ENCODE measurements at places on chromosomes 5 and 9. TPM values are rescaled to one million over a fixed set of nuclear protein-coding genes. Genes with fewer than 3 reads are reported as not detected.

Gene PAEP
- not detected for total RNA-seq

Gene LRRTM2
- total RNA-seq: not detected

Gene DNAH5
- 1.4 TPM for total RNA-seq

Gene ANKRD31
- total RNA-seq: 0.55 TPM

Gene MAT2B
- 64.4 TPM for total RNA-seq

Gene NEUROG1
- total RNA-seq: not detected

Gene ZNF782
- 11.8 TPM for total RNA-seq

Gene CDHR2
- total RNA-seq: 1.6 TPM

Gene PCDHA1
- not detected for total RNA-seq

Gene HTR1A
- not detected for total RNA-seq

Gene CTSV
- total RNA-seq: 10.5 TPM

Gene DAPK1
- 228 TPM for total RNA-seq

Gene ACSL6
- total RNA-seq: 0.36 TPM

Gene MYMK
- total RNA-seq: not detected

Gene SPATA31A3
- not detected for total RNA-seq

Gene RNF145
- total RNA-seq: 62.7 TPM

Gene IZUMO3
- not detected for total RNA-seq

Gene PKD2L2
- not detected for total RNA-seq

Gene CCL27
- total RNA-seq: 0.67 TPM

Gene F2RL2
- total RNA-seq: 0.16 TPM

Gene NRG2
- total RNA-seq: 4.8 TPM

Gene GLE1
- 19.6 TPM for total RNA-seq

Gene PCDHB10
- total RNA-seq: 5.5 TPM

Gene C5orf63
- total RNA-seq: 9.1 TPM

Gene ZNF618
- total RNA-seq: 75.3 TPM

Gene MUSK
- total RNA-seq: not detected

Gene CDC20B
- not detected for total RNA-seq

Gene TLE1
- 68.7 TPM for total RNA-seq

Gene IL13
- total RNA-seq: not detected

Gene TTC23L
- total RNA-seq: 2.8 TPM

Gene OR1L4
- total RNA-seq: not detected

Gene MYO10
- 88.0 TPM for total RNA-seq

Gene OR1J2
- not detected for total RNA-seq

Gene NUP155
- total RNA-seq: 37.6 TPM

Gene ARHGEF28
- total RNA-seq: 17.0 TPM

Gene TSSK1B
- 0.29 TPM for total RNA-seq

Gene CAMK4
- total RNA-seq: 2.1 TPM

Gene FOXI1
- not detected for total RNA-seq

Gene MGAT4B
- total RNA-seq: 159 TPM

Gene PCDHGA6
- total RNA-seq: 0.80 TPM

Gene NTNG2
- 2.4 TPM for total RNA-seq

Gene AP3B1
- total RNA-seq: 50.9 TPM

Gene LHX6
- total RNA-seq: 1.6 TPM
